ENCODE measurements at places on chromosomes 3 and 15.

GRCh38 chr3:19901337-19901736 is 32.7 kb downstream of the EFHB start:
- DNase-seq, result peak; percentile 39

GRCh38 chr3:194750491-194750828 is 64.8 kb downstream of the FAM43A start:
- no peak for DNase-seq

GRCh38 chr3:116916836-116917235 is 207.3 kb downstream of the TUSC7 start:
- no peak for DNase-seq

DNA sequence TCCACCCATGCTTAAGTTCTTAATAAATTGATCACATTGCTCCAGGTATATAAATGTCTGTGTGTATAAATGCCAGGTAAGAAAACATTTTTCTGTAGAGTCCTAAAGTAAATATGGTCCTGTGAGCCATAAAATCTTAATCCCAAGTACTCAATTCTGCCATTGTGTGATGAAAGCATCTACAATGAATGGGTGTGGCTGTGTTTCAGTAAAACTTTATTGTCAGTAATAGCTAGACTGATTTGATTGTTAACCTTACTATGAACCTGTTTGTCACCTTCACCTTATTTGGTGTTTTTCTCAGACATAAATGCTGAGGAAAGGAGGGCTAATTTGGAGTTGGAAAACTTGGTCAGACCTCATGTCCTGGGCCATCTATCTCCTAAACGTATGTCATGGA is 683.5 kb upstream of the GRM7 start:
- no peak for DNase-seq

GRCh38 chr15:82138306-82138705 is 92.5 kb upstream of the MEX3B start:
- no peak for DNase-seq

GRCh38 chr15:33988384-33988783 is 20.1 kb downstream of the CHRM5 start:
- DNase-seq, result no peak

GRCh38 chr3:43102773-43103480 is 3.0 kb downstream of the POMGNT2 start:
- DNase-seq, result peak; percentile 3

DNA sequence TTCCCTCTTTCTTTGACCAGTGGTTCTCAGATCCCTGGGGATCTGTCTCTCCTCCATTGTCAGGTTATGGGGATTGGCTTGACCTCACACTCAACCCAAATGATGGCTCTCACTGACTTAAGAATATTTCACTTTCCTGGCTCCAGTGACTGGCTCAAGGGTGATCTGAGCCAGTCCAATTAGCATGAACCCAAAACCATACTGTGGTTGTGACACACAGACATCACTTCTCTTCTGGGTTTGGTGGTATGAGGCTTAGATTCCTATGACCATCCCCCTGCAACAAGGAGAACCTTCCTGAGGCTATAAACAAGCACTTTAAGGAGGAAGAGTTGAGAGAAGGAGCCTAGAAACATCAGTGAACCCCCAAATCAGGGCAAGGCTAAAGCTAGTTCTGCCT is 85.8 kb downstream of the KCNAB1 start:
- DNase-seq, result no peak

- DNase-seq, result no peak
These were observed 435.6 kb upstream of the ONECUT1 start for GRCh38 chr15:53225781-53226180.
